ENCODE measurements at places on chromosomes 1 and 21. TPM values are rescaled to one million over a fixed set of nuclear protein-coding genes. Genes with fewer than 3 reads are reported as not detected.

Gene FPGT
- 7.5 TPM for total RNA-seq

Gene SPRR1B
- not detected for total RNA-seq

Gene AIM2
- not detected for total RNA-seq

Gene CRYAA
- total RNA-seq, result not detected

Gene CRNN
- not detected for total RNA-seq

Gene OR2AK2
- total RNA-seq, result not detected

Gene KRTAP13-2
- not detected for total RNA-seq

Gene INKA2
- 1.9 TPM for total RNA-seq

Gene LCE1C
- total RNA-seq, result not detected

Gene C8B
- total RNA-seq, result not detected

Gene SPRR5
- not detected for total RNA-seq

Gene PMF1
- 62.7 TPM for total RNA-seq

Gene LPAR3
- 0.62 TPM for total RNA-seq

Gene LAD1
- total RNA-seq, result 0.56 TPM

Gene HSF2BP
- 1.8 TPM for total RNA-seq

Gene KRTAP10-4
- total RNA-seq, result not detected

Gene KRTAP19-7
- not detected for total RNA-seq

Gene TRIM67
- total RNA-seq, result 0.25 TPM

Gene LRRC53
- not detected for total RNA-seq

Gene TP53BP2
- 23.4 TPM for total RNA-seq

Gene CSMD2
- not detected for total RNA-seq

Gene CYP4B1
- total RNA-seq, result not detected

Gene SLC6A17
- 6.0 TPM for total RNA-seq

Gene NBPF26
- total RNA-seq, result 3.8 TPM
